Stimulated activated CD8-positive, alpha-beta memory T cell treated with anti-CD3 and anti-CD28 coated beads, Interleukin-12 subunit alpha, Interleukin-12 subunit beta, amount 100 ng/mL, for 4 hours (primary cell): ENCODE measurements at places on chromosomes 13 and 19.

- DNase-seq, result no peak
Observed at GRCh38 chr19:39949026-39949747, 14.8 kb upstream of the FCGBP start.

DNA sequence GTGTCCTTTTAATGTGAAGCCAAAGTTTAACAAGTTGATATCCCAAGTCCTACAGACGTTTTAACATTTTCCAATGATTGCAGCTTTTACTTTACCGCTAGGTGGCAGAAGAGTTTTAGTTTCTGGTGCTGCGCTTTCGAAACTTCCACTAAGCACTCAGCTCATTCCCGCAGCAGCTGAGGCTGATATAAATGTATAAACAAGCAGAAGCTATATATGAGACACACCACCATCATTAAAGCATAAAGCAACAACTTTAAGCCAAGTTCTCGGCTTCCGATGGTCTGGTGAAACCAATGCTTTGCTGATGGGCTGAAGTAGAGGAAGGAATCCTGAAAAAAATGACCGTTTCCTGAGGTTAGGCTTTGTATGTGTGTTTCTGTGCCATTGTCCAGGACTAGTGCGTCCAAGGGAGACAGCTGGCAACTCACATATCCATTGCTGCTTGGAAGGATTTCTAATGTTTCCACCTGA, 753.9 kb downstream of the OLFM4 start:
- DNase-seq, result no peak

DNA sequence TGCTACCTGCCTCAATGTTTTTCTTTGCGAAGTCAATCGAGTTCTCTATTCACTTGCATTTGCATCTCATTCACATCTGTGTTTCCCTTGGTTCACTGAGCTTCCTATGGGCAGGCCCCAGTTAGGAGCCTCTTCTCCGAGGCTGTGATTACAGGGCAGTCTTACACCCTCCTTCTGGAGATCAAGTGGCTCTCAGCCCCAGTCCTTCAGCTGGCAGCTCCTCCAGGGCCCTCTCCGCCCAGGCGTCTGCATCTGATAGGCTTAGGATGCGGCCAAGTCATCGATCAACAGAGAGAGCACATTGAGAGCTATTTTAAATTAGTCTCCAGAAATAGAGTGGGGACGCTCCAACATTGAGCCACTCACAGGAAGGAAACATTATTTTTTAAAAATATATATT, 44.2 kb downstream of the MBNL2 start:
- DNase-seq, result no peak

- DNase-seq, result no peak
Observed at GRCh38 chr13:41767801-41768200, 193.1 kb downstream of the VWA8 start.

DNA sequence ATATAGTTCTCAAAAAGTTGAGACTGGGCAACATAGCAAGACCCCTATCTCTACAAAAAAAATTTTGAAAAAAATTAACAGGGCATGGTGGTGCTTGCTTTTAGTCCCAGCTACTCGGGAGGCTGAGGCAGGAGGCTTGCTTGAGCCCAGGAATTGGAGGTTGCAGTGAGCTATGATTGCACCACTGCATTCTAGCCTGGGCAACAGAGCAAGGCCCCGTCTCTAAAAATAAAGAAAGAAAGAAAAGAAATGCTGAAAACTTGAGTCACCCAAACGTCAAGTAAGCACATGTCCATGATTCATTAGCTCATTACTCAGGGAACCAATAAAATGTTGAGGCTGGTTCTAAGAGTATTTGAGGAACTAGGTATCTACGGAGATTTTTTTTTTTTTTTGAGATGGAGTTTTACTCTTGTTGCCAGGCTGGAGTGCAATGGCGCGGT, 33.9 kb upstream of the SEMA6B start:
- DNase-seq, result no peak

GRCh38 chr19:38922482-38922881, 8.1 kb downstream of the SARS2 start:
- no peak for DNase-seq

- DNase-seq, result no peak
Observed at GRCh38 chr19:6039566-6040225, 61.8 kb upstream of the RANBP3 start.

DNA sequence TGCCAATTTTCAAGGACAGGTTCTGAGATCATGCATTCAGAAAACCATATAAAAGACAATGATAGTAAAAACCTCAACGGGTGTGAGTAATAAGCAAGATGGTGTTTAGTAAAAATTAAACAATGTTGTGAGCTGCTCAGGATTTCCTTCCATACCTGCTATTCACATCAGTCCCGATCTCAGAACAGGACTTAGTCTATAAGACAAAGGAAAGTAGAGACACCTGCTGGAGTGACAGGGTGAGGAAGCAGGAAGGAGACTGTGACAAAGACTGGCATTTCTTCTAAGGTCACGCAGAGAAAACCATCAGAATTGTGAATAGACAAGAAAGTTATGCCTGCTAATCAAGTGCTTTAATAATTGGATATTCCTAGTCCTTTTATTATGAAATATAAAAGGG, 648.0 kb downstream of the DACH1 start:
- no peak for DNase-seq

GRCh38 chr13:60689571-60689970, 292.6 kb downstream of the TDRD3 start:
- DNase-seq, result no peak

DNA sequence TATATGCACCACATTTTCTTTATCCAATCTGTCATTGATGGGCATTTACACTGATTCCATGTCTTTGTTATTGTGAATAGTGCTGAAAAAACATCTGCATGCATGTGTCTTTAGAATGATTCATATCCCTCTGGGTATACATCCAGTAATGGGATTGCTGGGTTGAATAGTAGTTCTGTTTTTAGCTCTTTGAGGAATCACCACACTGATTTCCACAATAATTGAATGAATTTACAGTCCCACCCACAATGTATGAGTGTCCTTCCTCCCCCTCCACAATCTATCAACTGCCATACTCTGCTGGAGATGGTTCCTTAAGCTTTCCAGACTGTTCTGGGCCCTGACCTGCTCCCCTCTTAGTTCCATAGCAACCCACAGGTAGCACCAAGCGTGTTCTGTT, 667.0 kb downstream of the LIG4 start:
- DNase-seq, result no peak

DNA sequence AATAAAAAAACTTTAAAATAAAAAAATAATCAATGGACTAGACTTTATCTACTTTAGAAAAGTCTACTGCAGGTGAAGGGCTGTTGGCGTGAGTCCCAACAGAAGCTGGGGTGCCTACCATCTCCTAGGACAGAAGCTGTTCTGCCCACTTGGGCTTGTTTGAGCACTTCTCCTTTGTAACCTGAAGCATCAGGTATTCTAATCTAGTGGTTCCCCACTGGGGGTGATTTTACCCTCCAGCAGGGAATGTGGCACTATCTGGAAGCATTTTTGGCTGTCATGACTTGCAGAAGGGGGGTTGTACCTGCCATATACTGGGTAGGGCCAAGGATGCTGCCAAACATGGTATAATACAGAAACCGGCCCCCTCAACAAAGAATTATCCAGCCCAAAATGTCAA, 16.2 kb upstream of the DOCK9 start:
- DNase-seq, result no peak

GRCh38 chr19:9658769-9659168, 16.1 kb downstream of the ZNF562 start:
- DNase-seq, result no peak

DNA sequence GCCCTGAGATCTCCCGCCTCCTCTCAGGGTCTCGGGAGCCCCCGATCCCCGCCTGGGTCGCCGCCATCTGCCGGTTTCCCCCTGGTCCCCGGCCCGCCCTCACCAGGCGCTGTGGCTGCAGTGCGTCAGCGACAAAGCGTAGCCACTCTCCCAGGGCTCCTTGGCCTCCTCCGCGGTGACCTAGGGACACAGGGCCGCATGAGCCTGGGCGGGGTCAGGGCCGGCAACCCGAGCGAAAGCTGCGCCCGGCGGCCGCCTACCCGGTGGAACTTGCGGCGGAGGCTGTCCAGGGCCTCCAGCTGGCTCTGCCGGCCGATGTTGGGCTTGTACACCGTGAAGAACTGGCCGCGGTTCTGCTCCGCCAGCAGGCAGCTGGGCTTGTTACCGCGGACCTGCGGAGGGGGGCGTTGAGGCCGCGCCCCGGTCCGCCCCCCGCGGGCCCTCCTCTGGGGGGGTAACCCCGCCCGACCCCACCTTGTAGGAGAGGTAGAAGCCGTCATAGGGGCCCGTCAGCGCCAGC, 5.3 kb downstream of the GPX4 start:
- DNase-seq, result no peak

DNA sequence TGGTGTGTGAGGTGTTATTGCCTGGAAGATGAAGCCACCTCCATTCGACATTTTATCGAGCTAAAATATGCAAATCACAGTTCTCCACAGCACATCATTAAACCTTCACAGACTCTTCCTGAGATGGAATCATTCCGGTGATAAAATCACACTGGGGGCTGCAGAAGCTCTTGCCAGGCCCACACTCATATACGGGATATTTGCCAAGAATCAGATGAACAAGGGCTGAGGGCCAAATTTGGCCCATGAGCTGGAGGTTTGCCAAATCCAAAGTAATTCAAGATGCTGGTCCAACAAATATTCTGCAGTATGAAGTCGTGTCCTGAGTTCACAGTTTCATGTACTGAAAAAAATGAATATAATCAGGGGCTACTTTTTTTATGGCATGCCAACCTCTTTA, 16.7 kb upstream of the RXFP2 start:
- DNase-seq, result no peak

GRCh38 chr13:106640515-106640914, 72.6 kb upstream of the ARGLU1 start:
- no peak for DNase-seq

DNA sequence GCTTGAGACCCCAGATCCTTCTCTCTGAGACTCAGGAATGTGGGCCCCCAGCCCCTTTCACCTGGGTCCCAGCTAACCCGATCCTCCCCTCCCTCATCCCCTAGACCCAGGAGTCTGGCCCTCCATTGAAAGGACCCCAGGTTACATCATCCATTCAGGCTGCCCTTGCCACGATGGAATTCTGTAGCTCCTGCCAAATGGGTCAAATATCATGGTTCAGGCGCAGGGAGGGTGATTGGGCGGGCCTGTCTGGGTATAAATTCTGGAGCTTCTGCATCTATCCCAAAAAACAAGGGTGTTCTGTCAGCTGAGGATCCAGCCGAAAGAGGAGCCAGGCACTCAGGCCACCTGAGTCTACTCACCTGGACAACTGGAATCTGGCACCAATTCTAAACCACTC, 463 bp downstream of the FGF21 start:
- no peak for DNase-seq

DNA sequence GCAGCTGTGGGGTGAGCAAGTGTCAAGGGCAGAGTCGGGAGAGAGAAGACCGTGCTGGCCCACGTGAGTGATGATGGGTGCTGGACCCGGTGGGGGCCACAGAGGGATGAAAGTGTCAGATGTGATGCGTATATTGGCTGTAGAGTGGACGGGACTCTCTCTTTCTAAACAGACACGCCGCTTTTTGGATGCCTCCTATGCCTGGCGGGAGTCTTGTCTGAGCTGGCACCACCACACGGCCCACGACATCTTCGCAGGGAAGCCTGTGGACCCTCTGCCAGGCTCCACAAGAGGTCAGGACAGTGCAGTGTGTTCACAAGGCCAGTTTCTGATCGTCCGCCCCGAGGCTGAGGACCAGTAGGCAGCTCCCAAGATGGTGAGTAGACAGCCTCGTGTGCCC, 12.9 kb upstream of the MRI1 start:
- DNase-seq, result no peak

DNA sequence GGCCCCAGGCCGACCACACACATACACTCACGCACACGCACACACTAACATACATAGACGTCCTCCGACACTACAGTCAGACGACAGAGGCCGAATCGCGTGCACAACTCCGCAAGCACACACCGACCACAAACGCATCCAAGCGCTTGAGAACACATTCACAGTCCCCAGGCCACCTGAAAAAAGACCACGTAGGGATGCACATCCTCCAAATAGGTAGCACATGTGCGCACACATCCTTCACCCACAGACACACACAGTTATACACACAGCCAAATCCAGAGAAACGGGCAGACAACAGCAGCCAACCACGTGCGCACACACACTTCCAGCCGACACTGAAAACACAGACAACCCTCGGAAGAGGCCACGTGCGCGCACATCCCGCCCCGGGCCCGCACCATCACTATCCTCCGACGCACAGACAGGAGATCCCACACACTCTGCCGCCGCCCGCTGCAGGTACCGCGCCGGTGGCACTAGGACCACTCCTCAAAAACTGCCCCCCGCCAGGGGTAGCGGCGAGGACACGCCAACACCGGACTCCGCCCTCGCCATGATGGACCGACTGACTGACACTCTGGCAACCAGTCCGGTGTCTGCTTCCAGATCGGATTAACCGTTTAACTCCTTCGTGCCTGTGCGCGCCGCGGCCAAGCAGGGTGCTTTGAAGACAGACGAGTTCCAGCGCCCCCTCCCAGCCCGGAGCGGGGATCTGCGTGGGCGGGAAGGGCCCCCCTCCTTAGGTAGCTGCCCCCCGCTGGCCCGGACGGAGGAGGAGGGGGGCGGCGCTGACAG, 493 bp upstream of the PDE4A start:
- no peak for DNase-seq
